ENCODE measurements at places on chromosomes 6 and 20. TPM values are rescaled to one million over a fixed set of nuclear protein-coding genes. Genes with fewer than 3 reads are reported as not detected.
A peak's percentile ranks its signal among the peaks of the same experiment; 100 is the strongest.

The MAP7 gene
- total RNA-seq = 2.6 TPM

The IBTK gene
- total RNA-seq = 60.7 TPM

The RFX6 gene
- total RNA-seq = 0.72 TPM

- DNase-seq = no peak
Observed at GRCh38 chr20:41290804-41291389, 26.6 kb downstream of the ZHX3 start.

DNA sequence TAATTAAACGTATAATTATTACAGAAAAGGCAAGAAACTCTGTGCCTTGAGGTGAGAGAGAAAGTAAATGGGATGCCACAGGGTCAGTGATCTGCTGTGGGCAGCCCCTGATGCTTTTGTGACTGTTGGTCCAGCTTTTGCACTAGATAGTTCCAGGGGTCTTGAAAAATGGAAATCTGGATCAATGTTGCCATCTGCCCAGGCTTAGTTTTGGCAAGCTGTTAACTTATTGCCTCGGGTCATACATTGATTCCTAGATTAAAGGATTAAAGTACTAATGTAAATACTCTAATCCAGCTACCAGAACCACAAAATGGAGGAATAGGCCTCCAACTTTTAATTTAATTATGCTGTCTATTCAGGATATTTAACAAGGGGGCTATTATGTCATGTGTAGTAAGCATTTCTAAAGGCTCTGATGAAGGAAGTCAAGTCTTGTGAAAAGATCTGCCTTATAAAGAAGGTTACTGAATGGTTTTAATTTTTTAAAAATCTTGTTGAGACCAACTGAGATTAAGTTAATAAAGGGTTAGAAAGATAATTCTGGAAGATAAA lies 376.0 kb upstream of the HS3ST5 start:
- DNase-seq = no peak

GRCh38 chr20:44208770-44209169 lies 1.8 kb downstream of the OSER1 start:
- DNase-seq = no peak

DNA sequence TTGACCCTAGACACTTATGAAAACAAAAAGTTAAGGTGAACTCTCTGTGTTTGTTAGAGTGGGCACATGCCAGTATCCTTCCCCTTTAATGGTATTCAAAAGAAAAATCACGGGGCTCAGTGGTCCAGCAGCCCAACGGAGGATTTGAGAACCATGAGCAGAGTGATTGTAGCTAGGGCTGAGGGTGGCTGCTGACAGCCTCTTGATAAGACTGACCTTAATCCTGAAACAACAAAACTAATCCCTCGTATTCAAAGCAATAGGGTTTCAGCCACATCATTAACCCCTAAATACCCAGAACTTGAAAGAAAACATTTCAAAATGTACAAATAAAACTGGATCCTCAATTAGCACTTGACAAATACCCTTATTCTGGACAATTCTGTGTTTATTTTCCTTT lies 95.1 kb downstream of the SNAP25 start:
- DNase-seq = peak; percentile 32

DNA sequence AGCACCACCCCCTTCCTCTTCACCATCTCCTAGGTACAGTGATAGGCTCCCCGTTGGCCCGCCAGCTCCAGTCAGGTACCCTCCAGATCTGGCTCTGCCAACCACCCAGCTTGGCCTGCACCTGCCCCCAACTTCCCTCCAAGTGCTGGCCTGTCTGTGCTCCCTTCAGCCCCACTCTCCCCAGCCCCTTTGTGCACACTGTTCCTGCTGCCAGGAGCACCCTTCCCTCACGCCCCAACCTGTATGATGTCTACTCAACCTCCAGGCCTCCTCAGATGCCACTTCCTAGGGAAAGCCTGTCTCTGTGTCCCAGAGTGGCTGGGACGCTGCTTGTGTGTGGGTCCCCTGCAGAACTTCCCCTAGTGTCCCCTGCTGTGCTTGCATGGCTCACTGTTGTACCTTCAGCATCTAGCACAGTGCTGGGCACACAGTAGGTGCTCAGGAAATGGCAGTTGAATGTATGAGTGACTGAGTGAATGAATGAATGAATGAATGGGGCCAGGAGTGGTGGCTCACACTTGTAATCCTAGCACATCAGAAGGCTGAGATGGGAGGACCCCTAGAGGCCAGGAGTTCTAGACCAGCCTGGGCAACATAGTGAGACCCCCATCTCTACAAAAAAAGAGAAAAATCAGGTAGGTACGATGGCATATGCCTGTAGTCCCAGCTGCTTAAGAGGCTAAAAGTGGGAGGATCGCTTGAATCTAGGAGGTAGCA lies 3.0 kb downstream of the ZBP1 start:
- no peak for DNase-seq
